SJSA1 (cell line): ENCODE measurements at places on chromosomes 12 and 14. TPM values are rescaled to one million over a fixed set of nuclear protein-coding genes. Genes with fewer than 3 reads are reported as not detected.

The KRT75 gene
- total RNA-seq, result not detected in 2 replicates

The NKX2-1 gene
- not detected in 2 replicates for total RNA-seq

The PROX2 gene
- total RNA-seq, result not detected in 2 replicates

The RBM19 gene
- total RNA-seq, result 271 and 433 TPM in 2 replicates

The LRTM2 gene
- not detected in 2 replicates for total RNA-seq

The KCNJ8 gene
- not detected in 2 replicates for total RNA-seq

The PRH2 gene
- not detected in 2 replicates for total RNA-seq

The ING4 gene
- 34.8 and 41.0 TPM in 2 replicates for total RNA-seq

The PRB2 gene
- not detected in 2 replicates for total RNA-seq
